NT2/D1 (cell line): ENCODE measurements at places on chromosomes 3 and 15.

DNA sequence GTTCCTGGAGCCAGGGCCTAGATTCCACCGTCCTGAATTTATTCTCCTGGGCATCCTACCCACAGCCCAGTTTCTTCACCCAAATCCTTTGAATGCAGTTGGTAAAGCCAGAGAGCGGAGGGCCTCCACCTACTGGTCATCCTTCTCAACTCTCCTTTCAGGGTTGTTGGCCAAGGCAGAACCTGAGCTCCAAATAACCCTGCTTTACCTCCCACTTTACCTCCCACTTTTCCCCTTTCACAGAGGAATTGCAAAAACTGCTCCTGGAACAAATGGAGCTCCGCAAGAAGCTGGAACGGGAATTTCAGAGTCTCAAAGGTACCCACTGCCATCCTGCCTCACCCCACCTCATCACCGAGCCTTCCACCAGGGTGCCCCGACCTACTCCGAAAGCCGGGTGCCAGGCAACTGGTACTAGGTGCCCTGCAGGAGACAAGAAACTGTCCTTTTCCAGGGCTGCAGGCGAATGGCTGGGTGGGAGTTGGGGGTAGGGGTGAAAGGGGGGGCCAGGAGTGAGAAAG is 6.8 kb downstream of the SKOR1 start:
- no peak for DNase-seq

DNA sequence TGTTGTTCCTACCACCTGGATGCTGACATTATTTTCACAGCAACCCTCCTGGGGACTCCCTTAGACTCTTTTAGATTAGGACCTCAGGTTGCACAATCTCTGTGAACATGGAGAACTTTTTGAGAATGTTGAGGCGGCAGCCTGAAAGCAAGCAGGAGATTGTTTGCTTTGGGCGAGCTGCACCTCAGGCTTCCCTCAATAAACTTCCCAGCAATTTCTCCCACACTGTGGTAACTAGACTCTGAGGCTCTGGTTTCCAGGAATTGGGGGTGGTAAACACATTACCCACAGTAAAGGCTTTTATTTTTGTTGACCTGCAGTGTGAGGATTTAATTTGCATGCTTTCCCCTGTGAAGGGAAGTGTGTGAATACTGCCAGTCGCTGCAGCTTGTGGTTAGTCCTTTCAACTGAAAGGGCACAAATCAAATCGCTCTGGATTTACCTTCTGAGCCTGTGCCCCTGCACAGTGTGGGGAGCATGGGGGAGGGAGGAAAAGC is 35.2 kb upstream of the SIAH2 start:
- peak; percentile 61 for DNase-seq

GRCh38 chr3:59432665-59433064 is 382.8 kb upstream of the CFAP20DC start:
- no peak for DNase-seq

DNA sequence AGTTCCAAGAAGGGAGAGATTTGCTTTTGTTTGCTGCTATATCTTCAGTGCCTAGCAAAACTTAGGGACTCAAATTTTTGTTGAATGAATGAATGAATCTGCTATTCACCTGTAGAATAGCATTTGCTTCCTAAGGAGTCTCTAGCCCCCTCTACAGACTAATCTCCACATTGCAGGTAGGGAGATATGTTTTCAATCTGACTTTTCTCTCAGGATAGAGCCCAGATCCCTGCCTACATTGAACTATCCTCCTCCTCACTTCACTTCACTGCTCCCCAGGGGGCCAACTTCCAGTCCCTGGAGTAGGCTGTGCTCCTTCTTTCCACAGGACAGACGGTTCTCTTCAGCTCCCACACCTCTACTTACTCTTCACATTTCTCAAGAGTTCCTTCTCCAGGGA is 81.9 kb upstream of the PTX3 start:
- DNase-seq: peak; percentile 47

- DNase-seq: no peak
Observed at GRCh38 chr3:71566776-71567175, 16.8 kb downstream of the FOXP1 start.

- DNase-seq: no peak
Observed at GRCh38 chr3:53996141-53996874, 104.6 kb upstream of the SELENOK start.

DNA sequence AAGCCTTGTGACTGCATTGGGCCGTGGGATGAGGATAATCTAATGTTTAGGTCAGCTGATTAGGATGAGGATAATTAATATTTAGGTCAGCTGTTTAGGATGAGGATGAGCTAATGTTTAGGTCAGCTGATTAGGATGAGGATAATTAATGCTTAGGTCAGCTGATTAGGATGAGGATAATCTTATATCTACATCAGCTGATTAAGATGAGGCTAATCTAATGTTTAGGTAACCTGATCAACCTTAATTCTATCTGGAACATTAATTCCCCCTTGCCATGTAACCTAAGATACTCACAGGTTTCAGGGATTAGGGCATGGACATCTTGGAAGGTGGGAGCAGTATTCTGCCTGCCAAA is 362.8 kb downstream of the ULK4 start:
- DNase-seq: no peak

GRCh38 chr3:152434142-152434541 is 165.4 kb downstream of the MBNL1 start:
- no peak for DNase-seq

GRCh38 chr15:91135201-91136130 is 35.4 kb downstream of the SV2B start:
- no peak for DNase-seq

DNA sequence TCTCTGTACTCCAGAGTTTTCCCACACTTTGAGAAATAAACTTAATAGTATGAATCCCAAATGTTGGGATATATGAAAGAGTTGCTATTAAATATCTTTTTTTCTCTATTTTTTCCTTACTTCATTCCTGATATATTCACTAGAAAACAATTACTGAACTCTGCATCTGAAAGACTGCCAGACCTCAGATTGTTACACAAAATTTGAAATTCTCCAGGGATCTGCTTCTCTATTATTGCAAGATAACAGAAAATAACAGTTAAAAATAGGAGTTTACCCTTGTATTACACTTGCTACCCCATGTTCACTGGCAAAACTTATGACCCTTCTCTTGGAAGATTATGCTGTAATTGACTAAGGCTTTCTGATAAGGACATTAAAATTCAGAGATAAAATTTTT is 11.7 kb upstream of the P3H2 start:
- no peak for DNase-seq

GRCh38 chr15:48890375-48890972 is 12.5 kb downstream of the EID1 start:
- no peak for DNase-seq

GRCh38 chr3:58210761-58211460 is at the start of gene DNASE1L3:
DNASE1L3 (minus strand) TSS chr3:58210972; CDS start chr3:58210906, 66 bp downstream.
- DNase-seq: no peak

GRCh38 chr15:29711531-29711930 is 110.7 kb downstream of the TJP1 start:
- DNase-seq: no peak

- DNase-seq: no peak
Observed at GRCh38 chr3:102024270-102024904, 175.1 kb downstream of the NFKBIZ start.

- no peak for DNase-seq
Observed at GRCh38 chr15:68500363-68501258, 68.6 kb upstream of the ITGA11 start.

- DNase-seq: no peak
Observed at GRCh38 chr3:119652306-119653033, 7.9 kb downstream of the POPDC2 start.

- no peak for DNase-seq
Observed at GRCh38 chr3:51792206-51792605, 13.2 kb upstream of the IQCF6 start.

DNA sequence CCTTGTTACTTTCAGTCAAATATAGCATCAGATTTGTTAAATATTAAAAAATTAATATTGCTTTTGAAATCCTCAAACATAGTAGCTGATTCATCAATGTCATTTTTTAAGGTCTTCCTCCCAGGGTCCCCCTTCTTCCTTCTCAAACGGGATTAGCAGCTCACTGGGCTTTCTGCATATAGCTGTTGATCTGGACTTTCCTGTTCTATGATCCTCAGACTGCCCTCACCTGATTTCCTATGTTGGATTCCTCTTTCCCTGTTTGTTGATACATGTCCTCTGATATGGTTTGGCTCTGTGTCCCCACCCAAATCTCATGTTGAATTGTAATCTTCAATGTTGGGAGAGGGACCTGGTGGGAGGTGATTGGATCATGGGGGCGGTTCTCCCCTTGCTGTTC is 5.8 kb downstream of the GUCA1C start:
- DNase-seq: no peak

DNA sequence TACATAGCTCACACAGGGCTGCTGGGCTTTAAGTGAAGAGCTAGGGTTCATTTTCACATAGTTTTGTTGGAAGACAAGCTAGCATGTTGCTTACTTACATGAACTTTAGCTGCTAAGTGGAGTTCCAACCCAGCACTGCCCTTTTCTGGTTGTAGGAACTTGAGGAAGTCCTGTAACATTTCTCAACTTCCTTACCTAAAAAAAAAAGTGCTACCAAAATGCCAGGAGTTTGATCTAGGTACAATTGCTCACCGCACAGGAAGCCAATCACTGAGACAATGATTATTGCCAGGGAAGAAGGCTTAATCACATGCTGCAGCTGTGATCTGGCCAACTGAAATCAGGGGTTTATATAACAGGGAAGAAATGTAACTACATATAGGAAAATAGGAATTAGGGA is 52.8 kb downstream of the IL12A start:
- no peak for DNase-seq

DNA sequence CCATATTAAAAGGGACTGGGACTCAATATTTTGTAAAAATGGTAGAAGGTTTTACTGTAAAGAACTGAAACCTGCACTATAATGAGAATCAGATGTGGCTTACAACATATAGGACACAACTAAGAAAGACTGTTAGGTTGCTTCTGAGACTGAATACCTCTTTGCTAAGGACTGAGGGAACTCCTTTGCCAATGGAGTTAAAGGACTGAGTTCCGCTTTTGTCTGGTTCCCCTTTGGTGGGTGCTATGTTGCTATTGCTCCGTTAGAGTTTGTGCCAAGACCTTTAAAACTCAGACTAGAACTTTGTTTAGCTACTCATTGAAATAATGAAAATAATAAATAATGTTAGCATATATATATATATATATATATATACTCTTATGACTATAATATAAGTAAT is 147.8 kb upstream of the KCNMB2 start:
- no peak for DNase-seq
